Urothelium cell line (cell line): ENCODE measurements at places on chromosomes 6 and 20.

GRCh38 chr6:73637404-73637803 is 16.4 kb downstream of the SLC17A5 start:
- no peak for DNase-seq

- no peak for DNase-seq
These were observed 412.8 kb downstream of the CDC5L start for GRCh38 chr6:44800171-44800783.

GRCh38 chr20:23143098-23143497 is 57.0 kb upstream of the CD93 start:
- peak; percentile 82 for DNase-seq

- no peak for DNase-seq
These were observed 62.0 kb downstream of the CRYBG1 start for GRCh38 chr6:106422534-106422933.

DNA sequence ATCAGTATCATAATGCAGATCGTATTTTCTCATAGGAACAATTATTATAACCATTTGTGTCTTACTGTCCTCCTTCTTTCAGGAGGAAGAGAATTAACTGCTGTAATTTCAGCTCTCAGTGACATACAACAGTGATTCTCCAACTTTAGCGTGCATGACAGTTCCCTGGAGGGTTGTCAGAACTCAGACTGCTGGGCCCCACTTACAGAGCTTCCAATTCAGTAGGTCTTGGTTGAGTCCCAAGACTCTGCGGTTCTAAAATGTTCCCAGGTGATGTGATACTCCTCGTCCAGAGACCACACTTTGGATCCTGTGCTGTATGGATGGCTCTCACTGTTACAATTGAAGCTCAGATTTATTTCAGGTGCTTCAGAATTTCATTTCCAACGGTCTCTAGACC is 72.8 kb downstream of the CAP2 start:
- DNase-seq: no peak

DNA sequence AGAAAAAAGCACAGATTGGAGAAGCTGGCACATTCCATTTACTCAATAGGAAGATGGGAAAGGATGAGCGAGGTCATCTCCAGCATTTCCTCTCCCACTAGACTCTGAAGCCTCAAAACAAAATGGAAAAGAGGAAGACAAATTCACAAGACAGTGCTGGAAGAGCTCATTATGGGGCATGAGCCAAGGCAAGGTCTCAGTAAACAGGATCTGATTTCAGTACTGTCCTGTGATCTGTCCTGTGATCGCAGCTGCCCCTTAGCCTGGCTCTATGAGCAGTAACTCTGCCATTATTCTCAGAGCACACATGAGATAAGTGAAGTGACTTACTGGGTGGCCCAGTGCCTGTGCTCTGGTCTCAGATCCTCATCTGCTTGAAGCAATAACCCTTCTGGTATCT is 68.1 kb upstream of the SLC4A11 start:
- DNase-seq: no peak

GRCh38 chr6:57072108-57072507 is 17.9 kb upstream of the ZNF451 start:
- DNase-seq: no peak

DNA sequence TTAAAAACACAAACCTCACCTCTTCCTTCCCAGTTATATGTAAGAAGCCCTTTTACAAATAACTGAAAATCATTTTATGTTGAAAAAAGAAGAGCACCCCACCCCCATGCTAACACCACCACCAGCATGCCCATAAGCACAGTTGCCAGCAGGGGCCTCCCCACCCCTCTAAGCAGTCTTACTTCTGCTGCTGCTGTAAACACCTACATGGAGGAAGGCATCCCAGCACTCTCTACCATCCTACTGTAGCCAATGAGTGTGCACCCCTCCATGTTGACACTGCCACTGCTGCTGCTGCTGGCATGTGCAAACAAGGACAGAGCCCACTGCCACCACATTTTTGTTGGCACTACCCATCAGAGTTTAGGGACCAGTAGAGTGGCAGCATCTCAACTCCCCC is 49.6 kb upstream of the PHIP start:
- DNase-seq: peak; percentile 2

DNA sequence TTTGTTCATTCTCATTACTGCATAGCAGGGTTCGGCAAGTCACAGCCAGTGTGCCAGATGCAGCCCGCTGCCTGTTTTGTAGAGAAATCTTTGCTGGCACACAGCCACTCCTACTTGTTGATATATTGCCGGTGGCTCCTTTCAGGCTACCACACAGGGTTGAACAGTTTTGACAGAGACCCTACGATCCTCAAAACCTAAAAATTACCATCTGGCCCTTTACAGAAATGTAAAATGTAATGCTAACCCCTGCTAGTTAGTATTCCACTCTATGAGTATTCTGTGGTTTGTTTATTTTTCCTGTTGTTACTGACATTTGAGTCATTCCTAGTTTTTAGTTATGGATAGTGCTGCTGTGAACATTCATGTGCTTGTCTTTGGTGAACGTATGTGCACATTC is 11.5 kb downstream of the DHX35 start:
- no peak for DNase-seq

DNA sequence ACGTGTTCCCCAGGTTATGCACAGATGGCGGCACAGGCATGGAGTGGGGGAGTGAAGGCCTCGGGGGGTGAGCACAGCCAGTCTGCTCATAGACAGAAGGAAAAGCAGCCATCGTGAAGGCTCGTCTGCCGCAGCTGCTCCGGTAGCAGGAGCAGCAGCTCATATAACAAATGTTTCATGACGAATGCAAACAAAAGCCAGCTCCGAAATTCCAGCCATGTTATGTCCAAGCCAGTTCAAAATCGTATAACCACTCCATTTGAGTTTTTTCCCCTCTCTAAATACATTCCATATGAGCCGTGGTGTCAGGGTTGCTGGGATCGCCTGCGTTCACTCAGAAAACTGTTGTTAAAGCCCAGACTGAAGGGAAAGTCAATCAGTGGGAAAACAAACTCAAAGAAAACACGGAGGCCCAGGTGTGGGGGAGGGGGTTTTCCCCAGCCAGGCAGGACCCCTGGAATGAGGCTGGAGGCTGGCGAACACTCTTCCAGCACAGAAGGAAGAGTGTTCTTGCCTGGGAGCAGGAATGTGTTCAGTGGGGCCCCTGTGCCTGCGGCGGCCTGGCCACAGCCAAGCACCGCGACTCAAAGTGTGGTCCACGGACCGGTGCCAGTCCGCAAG is 280.4 kb upstream of the TAB2 start:
- no peak for DNase-seq

GRCh38 chr20:23679133-23680092 is 9.4 kb downstream of the CST4 start:
- DNase-seq: no peak

DNA sequence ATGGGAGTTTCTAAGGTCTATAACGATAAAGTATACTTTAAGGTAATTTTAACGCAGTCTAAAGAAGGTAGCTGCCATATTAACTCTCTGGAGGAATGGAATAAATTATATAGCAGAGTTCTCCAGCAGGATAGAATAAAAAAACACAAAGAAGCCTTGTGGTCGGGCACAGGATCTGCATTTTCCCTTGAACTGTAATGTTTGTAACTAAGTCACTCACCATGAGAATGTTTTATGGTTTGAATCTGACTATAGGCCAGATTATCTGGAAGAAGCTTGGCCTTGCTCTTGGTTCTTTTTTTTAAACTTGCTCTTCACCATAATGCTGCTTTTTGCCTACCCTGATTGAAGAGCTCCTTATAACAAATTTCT is 238.8 kb upstream of the NOX3 start:
- no peak for DNase-seq

- DNase-seq: no peak
These were observed 4.5 kb upstream of the PXMP4 start for GRCh38 chr20:33724439-33725094.

GRCh38 chr6:147905711-147906110 is 397.2 kb downstream of the SAMD5 start:
- DNase-seq: no peak

DNA sequence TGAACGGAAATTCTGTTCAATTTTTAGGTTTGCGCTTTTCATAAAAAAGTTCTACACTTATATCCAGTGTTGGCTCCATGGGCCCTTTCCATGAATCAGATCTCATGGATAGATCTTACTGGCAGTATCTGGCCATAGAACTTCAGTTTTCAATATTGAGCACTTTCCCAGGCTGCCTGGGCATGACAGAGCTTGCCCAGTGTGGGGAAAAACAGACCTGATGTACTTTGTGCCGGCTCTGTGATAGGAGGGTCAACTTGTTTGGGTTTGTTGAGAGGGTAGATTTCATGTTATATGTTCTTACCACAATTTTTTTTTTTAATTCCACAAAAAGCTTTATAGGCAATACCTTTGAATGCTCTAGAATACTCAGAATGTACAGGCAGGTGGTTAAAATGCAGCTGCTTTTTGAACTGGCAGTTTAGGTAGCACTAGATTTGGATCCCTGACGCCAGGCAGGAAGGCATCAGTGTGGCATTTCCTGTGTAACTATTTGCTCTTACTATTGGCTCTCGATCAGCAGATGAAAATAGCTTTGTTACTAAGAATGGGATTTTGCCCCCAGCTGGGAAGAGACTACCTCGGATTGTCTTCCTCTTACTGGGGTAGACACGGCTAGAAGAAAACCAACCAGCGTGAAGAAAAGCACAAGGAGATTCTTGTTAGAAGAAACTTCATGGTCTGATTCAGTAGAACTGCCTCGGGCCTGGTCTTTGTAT is 404.9 kb upstream of the SOX4 start:
- DNase-seq: no peak

- DNase-seq: no peak
These were observed 45.0 kb downstream of the LYRM4 start for GRCh38 chr6:5215799-5216198.

DNA sequence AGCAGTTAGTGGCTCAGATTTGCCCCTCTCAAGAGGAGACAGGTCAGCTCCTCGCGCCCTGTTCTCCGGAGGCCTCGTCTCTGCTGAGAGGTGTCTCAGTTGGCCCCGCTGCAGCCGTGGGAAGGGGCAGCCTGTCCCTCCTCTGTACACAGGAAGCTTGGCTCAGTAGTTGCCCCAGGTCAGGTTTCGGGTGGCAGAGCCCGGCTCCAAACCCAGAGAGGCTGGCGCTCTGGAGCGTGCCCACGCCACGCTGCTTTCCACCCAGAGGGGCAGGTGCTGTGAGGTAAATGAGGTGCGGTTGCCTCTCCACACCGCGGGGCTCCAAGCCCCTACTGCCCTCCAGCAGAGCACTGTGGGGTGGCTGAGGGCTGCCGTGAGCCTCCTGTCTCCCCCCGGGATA is 16.0 kb downstream of the DYNLT1 start:
- no peak for DNase-seq

- no peak for DNase-seq
These were observed 950.9 kb downstream of the KIF16B start for GRCh38 chr20:15622368-15622767.

- DNase-seq: no peak
These were observed 306.7 kb downstream of the RNF144B start for GRCh38 chr6:18693881-18694280.

DNA sequence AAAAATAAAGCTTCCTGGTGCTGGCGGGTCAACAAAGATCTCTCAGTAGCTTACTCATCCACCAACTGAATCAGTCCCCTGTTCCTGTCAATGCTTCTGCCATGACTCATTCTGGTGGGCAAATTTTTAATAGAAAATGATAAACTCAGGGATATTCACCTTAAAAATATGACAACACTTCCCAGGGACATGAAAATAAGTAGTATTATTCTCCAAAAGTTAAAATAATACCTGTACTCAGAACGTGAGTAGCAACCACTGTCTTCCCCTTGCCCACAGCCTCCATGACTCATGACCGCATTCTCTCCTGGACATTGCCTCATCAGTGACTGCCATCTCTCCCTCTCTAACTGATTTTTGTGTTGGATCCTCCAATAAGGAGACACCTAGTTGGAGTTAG is 552.3 kb downstream of the KIF16B start:
- DNase-seq: peak; percentile 85

DNA sequence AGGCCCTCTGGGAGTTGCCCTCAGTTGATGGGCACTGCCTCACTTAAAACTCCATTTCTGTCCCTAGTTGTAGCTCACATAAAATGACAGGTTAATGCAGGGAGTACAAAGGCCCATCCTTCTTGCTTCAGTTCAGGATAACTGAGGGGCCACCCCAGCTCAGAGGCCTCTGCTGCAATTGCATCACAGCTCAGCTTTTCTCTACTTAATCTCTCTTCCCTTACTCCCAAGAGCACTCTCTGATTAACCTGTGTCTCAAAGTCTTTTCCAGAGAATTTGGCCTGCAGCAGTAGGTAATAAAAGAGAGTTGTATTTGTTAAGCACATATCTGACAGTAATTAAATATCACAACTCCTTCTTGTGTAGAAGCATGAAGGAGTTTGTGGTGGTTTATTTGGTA is 40.9 kb upstream of the FLRT3 start:
- DNase-seq: no peak

DNA sequence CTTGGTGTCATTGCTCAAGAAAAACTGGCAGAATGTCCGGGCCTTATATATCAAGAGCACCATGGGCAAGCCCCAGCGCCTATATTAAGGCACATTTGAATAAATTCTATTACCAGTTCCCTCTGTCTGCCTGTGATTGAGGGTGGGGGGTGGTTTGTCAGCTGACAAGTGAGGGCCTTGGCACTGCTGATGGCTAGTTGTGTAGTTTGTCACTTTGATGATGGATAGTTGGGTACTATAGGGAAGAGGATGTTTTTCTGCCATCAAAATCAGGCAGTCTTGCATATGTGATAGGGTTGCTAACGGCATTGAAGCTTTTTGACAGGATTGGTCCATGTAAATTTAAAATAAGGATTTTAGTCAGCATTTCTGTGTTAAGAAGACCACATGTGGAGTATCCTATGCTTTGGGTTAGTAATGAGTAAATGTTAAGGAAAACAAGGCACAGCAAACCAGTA is 2.5 kb downstream of the RPL10A start:
- no peak for DNase-seq

GRCh38 chr20:59683181-59683580 is 78.8 kb downstream of the PHACTR3 start:
- DNase-seq: no peak

- DNase-seq: no peak
These were observed 54.1 kb upstream of the UBR2 start for GRCh38 chr6:42509765-42510164.

DNA sequence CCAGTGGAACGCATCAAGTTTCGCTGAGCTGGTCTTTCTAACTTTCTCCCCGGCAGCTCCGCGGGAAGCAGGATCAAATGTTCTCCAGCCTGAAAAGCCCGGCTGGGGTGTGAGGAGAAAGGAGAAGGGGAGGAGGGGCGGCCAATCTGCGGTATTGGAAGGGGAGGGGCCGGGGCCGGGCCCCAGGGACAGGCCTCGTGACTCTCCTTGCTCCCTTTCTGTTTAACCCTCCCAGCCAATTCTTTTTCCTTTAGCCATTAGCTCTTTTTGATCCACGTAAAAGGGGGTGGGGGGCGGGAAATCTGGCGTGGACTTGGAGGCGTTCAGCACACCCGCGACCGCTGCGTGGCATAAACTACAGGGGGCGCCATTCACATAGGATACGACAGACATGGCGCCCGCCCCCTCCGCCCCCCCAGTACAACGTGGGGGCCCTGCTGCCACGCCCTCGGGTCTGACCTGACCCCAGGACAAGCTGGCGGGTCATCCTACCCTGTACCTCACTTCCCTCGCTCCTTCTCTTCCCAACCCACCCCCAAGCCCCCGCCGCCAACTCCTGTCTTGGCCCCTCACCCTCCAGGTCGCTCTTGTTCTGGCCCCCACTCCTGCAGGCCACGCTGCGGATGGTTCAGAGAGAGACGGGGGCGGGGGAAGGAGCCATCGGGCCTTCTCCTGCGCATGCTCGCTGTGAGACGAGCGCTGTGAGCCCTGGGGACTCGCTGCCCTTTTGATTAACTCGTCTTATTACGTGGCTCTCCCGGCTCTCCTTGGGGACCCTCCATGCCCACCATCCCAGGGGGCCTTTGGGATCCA is 7.8 kb upstream of the MDGA1 start:
- DNase-seq: peak; percentile 62
